Karpas-422 (cell line): ENCODE measurements at places on chromosomes 3 and 15.

- peak; percentile 87 for DNase-seq
Observed at GRCh38 chr15:82663186-82663600, 16.0 kb upstream of the CPEB1 start.

DNA sequence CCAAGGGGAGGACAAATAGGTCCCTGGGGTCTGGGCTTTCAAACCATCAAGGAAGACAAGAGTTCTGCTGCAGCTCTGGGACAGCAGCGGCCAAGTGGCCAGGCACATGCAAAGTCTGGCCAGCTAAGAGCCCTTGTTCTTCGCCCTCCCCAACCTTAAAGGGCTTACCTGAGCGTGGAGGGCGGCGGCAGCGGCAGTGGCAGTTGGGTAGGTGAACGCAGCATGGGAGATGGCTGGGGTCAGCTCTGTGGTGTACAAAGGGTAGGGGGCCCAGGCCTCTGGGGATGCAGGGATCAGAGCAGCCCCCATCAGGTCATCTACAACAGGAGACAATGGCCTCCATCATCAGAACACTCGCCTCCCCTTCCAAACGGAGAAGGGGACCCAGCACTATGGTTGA lies 27.1 kb downstream of the RBPMS2 start:
- no peak for DNase-seq

- no peak for DNase-seq
Observed at GRCh38 chr15:45521596-45522327, 793 bp downstream of the SLC30A4 start.

DNA sequence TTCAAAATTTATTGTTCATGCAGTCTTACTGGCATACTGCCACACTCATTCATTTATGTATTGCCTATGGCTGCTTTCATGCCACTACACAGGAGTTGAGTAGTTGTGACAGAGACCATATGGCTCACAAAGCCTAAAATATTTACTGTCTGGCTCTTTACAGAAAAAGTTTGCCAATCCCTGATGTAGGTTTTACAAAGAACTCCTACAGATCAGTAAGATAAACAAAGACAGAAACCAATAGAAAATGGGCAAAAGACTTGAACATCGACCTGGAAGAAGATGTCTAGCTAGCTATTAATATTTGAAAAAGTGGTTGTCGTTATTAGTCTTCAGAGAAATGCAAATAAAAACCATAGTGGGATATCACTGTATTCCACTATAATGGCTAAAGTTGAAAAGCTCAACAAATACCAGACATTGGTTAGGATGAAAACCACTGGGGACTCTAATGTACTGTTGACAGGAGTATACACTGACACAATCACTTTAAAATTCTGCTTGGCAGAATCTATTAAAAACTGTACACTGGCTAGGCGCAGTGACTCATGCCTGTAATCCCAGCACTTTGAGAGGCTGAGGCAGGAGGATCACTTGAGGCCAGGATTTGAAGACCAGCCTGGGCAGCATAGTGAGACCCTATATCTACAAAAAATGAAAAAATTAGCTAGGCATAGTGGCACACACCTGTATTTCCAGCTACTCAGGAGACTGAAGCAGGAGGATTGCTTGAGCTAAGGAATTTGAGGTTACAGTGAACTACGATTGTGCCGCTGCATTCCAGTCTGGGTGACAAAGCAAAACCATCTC lies 87.7 kb downstream of the NEO1 start:
- DNase-seq = no peak

DNA sequence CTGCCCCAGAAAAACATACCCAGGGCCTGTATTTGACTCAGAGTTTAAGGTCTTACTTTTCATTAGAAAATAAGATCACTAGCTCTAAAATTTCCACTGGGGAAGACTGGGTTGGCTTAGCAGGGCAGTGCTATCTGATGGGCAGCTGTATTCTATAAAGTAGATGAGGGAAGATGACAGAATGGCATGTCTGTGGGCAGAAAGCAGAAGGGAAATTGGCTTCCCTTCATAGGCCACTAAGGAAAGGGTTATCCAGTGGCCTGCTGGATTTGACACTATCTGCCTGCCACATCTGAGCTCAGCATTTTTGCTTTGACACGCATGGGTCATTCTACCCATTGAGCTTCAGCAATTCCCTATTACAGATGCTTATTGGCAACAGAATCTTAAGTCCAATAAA lies 461.3 kb upstream of the RASGRP1 start:
- no peak for DNase-seq

- peak; percentile 84 for DNase-seq
Observed at GRCh38 chr3:151265866-151266265, 12.5 kb downstream of the P2RY14 start.

DNA sequence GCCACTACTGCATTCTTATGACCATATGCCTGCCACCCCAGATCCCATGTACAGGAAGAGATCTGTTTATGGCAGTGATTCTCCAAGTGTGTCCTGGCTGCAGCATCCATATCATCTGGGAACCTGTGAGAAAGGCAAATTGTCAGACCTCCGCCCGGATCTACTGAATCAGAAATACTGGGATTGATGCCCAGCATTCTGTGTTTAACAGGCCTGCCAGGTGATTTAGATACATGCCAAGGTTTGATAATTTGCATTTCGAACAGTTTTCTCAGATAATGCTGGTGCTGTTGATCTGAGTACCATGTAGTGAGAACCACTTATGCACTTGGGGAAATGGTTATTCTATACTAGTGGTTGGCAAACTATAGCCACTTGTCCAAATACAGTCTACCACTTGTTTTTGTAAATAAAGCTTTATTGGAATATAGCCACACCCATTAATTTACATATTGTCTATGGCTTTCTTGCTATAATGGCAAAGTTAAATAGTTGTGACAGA lies 165.4 kb downstream of the SSR3 start:
- DNase-seq = no peak

DNA sequence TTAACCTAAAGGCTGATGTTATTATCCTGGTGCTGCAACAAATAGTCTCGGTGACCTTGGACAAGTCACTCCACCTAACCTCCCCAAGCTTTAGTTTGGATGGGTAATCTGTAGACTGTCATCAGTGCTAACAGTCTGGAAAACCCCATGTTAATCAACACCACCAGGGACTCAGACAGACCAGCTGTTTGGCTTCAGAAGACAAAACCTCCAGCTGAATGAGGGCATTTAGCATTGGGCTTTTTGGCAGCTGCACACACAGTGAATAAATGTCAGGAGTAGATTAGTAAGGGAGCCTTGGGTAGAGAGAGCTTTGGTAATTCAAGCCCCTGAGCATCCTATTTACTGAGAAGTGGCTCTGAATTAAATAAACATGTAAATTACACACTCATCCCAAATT lies 24.9 kb upstream of the C3orf80 start:
- DNase-seq = no peak

DNA sequence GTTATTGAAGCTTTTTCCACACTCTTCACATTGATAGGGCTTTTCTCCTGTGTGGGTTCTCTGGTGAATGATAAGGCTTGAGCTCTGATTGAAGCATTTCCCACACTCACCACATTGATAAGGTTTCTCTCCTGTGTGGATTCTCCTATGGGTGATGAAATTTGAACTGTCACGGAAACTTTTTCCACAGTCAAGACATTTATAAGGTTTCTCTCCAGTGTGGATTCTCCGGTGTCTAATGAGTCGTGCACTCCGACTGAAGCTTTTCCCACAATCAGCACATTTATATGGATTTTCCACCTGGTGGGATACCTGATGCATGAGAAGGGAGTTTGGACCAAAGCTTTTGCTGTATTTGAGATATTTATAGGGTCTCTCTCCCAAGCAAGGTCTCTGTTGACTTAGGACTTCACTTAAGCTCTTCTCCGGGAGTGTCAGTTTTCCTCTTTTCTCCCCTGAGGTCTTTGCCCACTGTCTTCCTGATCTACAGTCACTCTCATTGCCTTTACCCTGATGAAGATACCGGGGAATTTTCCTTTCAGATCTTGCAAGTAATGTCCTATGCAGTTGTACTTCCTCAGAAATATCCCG lies 9.4 kb downstream of the ZSCAN29 start:
- DNase-seq = no peak

DNA sequence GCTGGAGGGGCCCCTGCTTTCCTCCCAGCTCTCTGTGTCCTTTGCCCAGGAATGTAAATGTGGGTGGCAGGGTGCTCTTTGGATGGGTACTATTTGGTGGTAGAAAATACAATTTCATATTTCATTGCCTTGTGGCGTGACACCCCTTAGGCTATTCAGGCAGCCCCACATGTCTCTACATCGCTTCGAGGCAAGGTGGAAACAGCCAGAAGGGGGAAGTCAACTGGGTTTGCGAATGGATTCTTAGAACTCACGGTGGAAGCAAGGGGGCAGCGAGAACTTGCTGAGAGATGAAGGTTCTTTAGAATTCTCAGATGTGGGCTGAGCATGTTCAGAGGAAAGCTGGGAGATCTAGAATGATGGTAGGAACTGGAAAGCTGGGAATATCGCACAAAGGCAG lies 25.3 kb downstream of the PLA2G4D start:
- no peak for DNase-seq

DNA sequence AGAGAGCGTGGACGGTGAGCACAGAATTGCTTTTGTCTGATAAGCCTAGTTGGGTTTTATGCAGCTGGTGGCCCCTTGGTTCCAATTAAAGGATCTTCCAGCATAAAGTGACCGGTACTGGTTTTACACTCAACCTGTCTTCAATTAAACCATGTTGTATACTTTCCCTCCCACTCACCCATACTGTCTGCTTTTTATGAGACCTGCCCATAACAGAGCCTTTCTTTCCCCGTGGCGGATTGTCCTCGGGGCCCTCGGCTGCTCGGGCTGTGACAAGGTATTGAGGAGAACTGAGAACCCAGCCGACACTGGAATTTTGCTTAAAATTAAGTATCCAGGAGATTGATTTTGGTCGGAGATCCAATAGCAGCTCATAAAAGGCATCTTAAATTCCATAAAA lies 98.4 kb downstream of the TMEM266 start:
- DNase-seq = no peak
